ENCODE measurements at places on chromosomes 6 and 20. TPM values are rescaled to one million over a fixed set of nuclear protein-coding genes. Genes with fewer than 3 reads are reported as not detected.

GRCh38 chr20:10481676-10482075, 46.6 kb downstream of the SLX4IP start:
- no peak for DNase-seq

GABRR1 gene
- total RNA-seq = not detected

RCAN2 gene
- total RNA-seq = 7.0 TPM

- no peak for DNase-seq
Measured at GRCh38 chr6:128655978-128656498, 135.6 kb upstream of the PTPRK start.

- DNase-seq = no peak
Measured at GRCh38 chr6:22942403-22942802, 373.0 kb downstream of the HDGFL1 start.

GRCh38 chr20:10910535-10911178, 236.9 kb upstream of the JAG1 start:
- DNase-seq = no peak

RBPJL gene
- total RNA-seq = not detected

DNA sequence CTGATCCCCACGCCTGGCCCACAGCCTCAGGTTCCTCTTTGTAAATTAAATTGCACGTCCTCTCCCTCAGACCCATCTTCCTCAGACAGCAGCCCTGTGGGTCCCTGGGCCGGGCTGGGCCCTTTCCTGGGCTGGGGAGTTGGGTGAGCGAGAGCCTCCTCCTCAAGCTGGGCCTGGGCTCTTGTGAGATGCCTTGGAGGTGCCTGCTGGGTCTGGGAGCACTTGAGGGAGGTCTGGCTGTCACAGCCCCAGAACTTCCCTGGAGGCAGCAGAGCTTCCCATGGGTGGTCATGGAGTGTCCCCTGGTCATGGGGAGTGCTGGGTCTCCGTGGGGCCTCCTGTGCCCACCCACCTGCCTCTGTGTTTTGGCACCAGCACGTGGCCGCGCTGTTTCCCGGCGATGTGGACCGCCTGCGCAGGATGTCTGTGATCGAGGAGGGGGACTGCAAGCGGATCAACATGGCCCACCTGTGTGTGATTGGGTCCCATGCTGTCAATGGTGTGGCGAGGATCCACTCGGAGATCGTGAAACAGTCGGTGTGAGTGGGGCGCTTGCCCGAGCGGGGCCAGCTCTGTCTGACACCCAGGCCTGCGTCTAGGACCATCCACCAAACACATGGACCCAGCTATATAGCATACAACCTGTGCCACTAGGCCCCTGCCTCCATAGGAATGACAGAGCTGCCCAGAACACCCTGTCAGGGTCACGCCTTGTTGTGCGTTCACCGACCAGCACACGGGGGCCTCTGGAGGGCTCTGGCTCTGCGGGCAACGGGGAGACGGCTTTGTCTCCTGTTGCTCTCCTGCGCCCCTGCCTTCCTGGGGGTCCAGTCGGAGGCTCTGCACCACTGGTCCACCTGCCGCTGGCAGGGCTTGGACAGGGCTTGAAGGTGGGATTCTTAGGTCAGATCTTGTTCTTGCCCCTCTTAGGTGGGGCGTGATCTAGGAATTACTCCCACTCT, 33.0 kb downstream of the PYGB start:
- no peak for DNase-seq

DNA sequence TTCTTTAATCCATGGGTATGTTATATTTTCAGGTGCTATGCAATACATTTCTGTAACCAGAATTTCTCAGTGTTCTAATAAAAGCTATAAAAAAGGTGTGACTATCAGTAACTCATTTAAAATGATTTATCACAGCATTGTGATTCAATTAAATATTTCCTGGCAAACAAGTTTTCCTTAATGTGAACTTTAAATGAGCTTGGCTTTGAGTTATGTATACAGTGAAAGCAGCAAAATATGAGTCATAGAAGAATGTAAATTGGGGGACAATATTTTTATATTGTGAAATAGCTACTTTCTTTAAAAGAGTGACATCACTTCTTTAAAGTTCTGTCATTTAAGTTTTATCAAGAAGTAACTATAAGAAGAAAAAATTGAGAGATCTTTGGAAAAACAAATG, 484.9 kb upstream of the MAN1A1 start:
- no peak for DNase-seq

GRCh38 chr6:74518035-74518434, 687.8 kb downstream of the COL12A1 start:
- no peak for DNase-seq

LPIN3 gene
- 0.16 TPM for total RNA-seq

FAM83B gene
- total RNA-seq = 0.47 TPM

DNA sequence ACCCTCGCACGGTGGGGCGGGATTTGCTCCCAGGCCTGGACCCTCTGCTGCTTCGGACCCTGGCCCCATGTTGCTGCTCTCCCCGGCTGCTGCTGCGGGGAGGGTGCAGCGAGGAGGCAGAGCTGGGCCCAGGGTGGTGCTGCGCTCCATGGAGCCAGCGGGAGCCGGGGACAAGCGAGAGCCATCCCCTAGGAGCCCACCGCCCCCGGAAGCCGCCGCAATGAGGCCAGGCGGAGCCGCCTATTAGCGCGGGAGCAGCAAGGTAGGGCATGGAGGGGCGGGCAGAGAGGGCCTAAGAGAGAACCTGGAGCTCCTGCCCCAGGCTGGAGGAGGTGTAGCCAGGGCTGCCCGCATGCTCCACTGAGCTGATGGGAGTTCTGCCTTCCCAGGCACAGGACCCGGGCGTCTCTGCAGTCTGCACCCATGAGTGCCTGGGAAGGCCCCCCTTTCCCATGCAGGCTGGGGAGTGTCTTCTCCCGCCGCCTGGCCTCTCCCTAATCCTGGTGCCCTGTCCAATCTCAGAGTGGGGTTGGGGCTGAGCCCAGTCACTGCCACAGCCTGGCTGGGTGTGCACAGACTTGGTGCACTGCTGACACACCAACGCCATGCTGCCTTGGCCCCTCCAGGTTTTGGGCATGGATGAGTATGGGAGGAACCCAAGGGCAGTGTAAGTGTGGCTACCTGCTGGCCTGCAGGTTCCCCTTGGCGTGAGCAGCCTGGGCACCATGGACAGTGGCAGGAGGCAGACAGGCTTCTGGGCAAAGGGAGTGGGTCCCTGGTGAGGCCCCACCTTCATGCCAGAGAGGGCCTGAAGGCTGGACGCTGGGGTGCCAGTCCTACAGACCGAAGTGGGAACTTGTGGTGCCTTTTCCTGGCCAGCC, 360.6 kb upstream of the MAP3K7 start:
- DNase-seq = no peak

DNA sequence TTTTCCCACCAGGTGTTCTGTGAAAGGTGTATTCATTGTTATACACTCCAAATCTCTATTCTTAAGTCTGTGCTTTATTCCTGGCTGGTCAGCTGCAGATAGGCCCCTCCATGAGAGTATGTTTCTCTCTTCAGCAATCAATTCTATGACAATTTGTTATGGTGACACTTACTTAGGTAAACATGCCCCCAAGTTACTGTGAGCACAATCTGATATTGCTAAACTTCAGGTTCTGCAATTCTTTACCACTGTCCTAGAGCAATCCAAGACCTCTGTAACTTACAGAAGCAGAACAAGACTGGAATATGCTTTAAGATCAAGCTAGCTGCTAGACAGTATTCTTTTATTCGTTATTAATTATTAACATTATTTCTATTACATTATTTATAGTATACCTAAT, 391.9 kb downstream of the FRK start:
- no peak for DNase-seq

- no peak for DNase-seq
Measured at GRCh38 chr6:54108271-54108670, 3.0 kb upstream of the MLIP start.

- no peak for DNase-seq
Measured at GRCh38 chr6:11172501-11173327, 59.8 kb downstream of the NEDD9 start.

- no peak for DNase-seq
Measured at GRCh38 chr20:4158466-4159050, 143.2 kb upstream of the RNF24 start.

DNA sequence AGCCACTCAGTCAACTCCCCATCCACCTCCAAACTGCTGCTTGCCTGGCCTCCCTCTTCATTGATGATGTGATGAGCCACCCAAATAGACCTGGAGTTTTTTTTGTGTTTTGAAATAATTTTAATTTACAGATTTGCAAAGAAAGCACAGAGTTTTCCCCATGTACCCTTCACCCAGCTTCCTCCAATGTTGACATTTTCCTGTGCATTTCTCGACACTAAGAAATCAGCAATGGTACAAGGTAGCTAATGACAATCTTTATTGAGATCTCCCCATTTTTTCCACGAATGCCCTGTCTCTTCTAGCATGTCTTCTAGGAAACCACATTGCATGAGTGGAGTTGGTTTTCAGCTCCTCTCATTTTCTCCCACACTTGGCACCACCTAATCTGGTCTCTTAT, 30.1 kb downstream of the PPP1R14C start:
- DNase-seq = no peak

DNA sequence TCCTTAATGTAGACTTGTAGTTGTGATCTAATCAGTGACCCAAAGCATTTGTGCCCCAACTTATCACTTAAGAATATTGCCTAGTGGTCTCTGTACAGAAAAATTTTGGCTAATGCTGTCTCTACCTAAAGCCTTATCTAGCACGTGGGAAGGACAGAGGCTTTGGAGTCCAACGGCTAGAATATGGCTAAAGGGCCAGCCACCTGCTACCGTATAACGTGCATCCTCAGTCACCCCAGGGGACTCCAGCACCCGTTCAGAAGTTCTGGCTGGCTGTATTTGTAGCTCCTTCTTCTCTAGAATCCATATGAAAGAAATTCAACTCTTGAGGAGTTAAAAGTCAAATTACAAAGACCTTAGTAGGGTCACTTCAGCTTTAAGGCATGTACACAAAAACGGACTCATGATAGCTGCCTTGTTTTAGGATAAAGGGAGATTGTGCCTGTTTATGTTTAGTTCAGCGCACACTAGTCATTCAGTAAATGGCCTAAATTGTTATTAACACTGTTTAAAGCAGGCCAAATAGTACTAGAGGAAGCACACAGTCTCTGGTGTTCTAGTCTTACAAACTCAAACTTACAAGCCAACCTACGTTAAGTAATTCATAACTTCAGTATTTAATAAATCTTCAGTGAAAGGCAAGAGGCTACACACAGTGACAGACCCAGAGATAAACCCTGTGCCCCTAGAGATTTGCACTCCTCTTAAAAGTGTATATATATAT, 407.5 kb upstream of the PLCB4 start:
- no peak for DNase-seq

C20orf144 gene
- not detected for total RNA-seq

DNA sequence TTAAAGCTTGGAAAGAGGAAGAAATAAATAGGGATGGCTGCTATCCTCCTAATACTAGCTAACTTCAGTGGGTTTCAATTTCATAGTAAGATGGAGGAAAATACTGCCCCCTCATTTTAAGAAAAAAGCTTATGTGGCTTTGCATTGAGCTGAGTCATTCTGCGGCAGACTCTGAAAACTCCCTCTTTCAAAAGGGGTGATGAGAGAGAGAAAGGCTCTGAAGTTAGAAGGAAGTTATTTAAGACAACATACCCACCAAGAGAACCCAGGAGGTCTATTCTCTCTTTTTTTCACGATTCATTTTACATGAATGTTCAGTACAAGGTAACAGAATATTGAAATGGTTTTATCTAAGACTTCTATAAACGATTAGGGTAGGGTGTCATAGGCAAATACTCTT, 4.5 kb downstream of the PRDM13 start:
- DNase-seq = no peak

DNA sequence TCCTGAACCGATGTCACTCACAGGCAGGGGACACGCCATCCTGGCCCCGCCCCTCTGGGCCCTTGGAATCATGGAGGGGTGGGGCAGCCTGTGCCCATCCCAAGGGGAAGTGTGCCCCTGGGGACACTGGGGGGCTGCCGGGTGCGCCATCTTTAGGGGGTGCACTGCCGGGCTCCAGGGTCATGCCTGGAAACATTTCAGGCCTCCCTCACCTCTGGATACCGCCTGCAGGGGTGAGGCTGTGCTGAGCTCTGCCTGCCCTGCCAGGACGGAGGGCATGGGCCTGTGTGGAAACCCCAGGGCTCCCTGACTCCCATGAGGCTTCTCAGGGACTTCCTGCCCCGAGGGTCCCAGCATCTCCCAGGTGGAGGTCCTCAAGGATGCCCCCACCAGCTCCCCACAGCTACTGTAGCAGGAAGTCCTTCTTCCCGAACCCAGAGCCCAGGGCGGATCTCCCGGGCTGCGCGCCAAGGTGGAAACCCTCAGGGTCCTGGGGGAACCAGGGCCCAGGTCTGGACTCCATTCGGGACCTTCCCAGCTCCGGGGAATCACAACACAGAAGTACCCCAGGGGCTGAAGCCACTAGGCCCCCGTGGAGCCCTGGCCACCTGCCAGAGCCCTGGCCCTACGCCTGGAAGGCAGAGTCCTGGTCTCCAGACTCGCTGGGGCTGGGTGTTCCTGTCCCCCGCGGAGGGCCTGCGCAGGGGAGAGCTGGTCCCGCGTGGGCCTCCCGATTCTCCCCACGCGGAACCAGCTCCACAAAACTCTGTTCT, 15.6 kb downstream of the CHRNA4 start:
- no peak for DNase-seq

- no peak for DNase-seq
Measured at GRCh38 chr6:15513801-15514711, 148.8 kb downstream of the DTNBP1 start.
